Colonic mucosa (tissue), 4 donors: ENCODE measurements at places on chromosomes 7 and 10. TPM values are rescaled to one million over a fixed set of nuclear protein-coding genes. Genes with fewer than 3 reads are reported as not detected.

DNA sequence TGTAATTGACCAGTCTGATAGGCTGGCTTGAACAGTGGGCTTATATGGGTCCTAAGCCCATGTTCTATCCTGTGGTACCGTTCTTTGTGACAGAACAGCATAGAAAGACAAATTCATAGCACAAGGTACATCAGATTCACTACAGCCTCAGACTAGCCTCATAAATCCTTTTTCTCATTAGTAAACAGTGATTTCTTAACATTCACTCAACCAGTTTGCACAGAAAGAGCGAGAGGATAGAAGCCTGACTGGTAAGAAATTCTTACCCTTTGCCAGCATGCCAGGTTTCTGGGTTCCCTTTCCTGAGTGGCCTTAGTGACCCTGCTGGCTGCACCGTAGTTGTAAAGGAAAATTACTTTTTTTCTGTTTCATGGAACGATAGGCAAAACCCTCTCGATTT, 412.1 kb downstream of the SH2D4B start:
- H3K4me3 ChIP-seq = no peak overlapping the region
- H3K4me1 ChIP-seq = no peaks in the 10 kb centered on the region
- H3K27me3 ChIP-seq = no peaks in the 10 kb centered on the region
- H3K27ac ChIP-seq = no peak overlapping the region
- H3K36me3 ChIP-seq = no peaks in the 10 kb centered on the region

GRCh38 chr10:62244785-62245467, 23.7 kb downstream of the RTKN2 start:
- H3K27ac ChIP-seq = no peak overlapping the region
- H3K27me3 ChIP-seq = no peaks in the 10 kb centered on the region
- DNase-seq = peak; percentile 70
- no peaks in the 10 kb centered on the region for H3K4me1 ChIP-seq
- H3K4me3 ChIP-seq = no peak overlapping the region

DNA sequence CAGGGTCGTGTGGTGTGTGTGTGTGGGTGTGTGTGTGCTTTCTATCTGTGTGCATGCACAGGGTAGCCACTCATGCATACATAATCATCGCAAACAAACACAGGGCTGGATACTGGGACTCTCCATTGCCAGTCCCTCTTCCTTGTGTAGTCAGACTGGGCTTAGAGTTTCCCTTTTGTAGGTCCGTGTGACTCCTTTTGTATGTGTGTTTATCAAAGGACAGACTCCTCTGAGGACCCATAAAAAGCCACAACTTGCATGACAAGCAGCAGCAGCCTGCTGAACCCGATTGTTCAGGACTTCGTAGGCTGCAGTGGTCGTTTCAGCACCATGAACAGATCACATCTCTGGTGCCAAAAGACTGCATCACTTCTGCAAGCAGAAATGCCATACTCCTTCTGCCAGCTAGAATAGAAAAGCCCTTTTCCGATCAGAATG, 895 bp downstream of the VSTM2A start:
- H3K4me1 ChIP-seq = no peaks in the 10 kb centered on the region
- H3K36me3 ChIP-seq = no peaks in the 10 kb centered on the region
- no peak for DNase-seq
- H3K27me3 ChIP-seq = peaks cover 46% of the 10 kb centered on the region
- H3K27ac ChIP-seq = no peak overlapping the region
- H3K4me3 ChIP-seq = no peak overlapping the region

- peak overlapping the region; percentile 88 for H3K27ac ChIP-seq
- peaks cover 8% of the 10 kb centered on the region for H3K36me3 ChIP-seq
- no peaks in the 10 kb centered on the region for H3K27me3 ChIP-seq
- peaks cover 12% of the 10 kb centered on the region for H3K4me1 ChIP-seq
- peak overlapping the region; percentile 90 for H3K4me3 ChIP-seq
These were observed 413 bp downstream of the BUD31 start for GRCh38 chr7:99409192-99409572.

- peak; percentile 30 for DNase-seq
- no peak overlapping the region for H3K4me3 ChIP-seq
- peak overlapping the region; percentile 25 for H3K27ac ChIP-seq
- no peaks in the 10 kb centered on the region for H3K27me3 ChIP-seq
- peaks cover 9% of the 10 kb centered on the region for H3K4me1 ChIP-seq
These were observed 97.2 kb upstream of the DKK1 start for GRCh38 chr10:52216852-52217251.

- DNase-seq = no peak
- H3K4me1 ChIP-seq = no peaks in the 10 kb centered on the region
- H3K36me3 ChIP-seq = no peaks in the 10 kb centered on the region
- no peaks in the 10 kb centered on the region for H3K27me3 ChIP-seq
These were observed 110.3 kb downstream of the GAD2 start for GRCh38 chr10:26326851-26327250.

- no peaks in the 10 kb centered on the region for H3K27me3 ChIP-seq
- DNase-seq = no peak
- H3K4me1 ChIP-seq = no peaks in the 10 kb centered on the region
- H3K27ac ChIP-seq = no peak overlapping the region
These were observed 20.0 kb upstream of the LRRC17 start for GRCh38 chr7:102892631-102893278.

DNA sequence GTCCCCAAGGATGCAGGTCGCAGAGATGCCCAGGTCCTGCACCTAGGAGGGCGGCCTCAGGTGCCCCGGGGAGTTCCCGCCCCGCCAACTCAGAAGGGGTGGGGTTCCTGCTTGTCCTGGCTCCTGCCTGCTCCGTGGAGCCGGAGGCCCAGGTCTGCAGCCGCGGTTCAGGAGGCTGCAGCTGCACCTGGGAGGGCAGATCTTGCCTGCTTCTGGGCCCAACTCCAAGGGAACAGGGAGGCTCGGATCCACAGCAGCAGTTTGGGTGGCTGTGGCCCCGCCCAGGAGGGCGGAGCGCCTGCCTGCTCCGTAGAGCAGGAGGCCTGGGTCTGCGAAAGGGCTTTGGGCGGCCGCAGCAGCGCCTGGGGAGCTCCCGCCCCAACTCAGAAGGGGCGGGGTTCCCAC, 108.2 kb upstream of the EGR2 start:
- H3K4me3 ChIP-seq = no peak overlapping the region
- DNase-seq = peak; percentile 32
- no peaks in the 10 kb centered on the region for H3K27me3 ChIP-seq
- no peaks in the 10 kb centered on the region for H3K36me3 ChIP-seq

The ATP6V0A4 gene
- total RNA-seq = not detected

GRCh38 chr10:90327611-90328010, 530.2 kb downstream of the HTR7 start:
- no peaks in the 10 kb centered on the region for H3K27me3 ChIP-seq
- H3K36me3 ChIP-seq = no peaks in the 10 kb centered on the region
- no peaks in the 10 kb centered on the region for H3K4me1 ChIP-seq
- H3K4me3 ChIP-seq = no peak overlapping the region
- H3K27ac ChIP-seq = no peak overlapping the region

DNA sequence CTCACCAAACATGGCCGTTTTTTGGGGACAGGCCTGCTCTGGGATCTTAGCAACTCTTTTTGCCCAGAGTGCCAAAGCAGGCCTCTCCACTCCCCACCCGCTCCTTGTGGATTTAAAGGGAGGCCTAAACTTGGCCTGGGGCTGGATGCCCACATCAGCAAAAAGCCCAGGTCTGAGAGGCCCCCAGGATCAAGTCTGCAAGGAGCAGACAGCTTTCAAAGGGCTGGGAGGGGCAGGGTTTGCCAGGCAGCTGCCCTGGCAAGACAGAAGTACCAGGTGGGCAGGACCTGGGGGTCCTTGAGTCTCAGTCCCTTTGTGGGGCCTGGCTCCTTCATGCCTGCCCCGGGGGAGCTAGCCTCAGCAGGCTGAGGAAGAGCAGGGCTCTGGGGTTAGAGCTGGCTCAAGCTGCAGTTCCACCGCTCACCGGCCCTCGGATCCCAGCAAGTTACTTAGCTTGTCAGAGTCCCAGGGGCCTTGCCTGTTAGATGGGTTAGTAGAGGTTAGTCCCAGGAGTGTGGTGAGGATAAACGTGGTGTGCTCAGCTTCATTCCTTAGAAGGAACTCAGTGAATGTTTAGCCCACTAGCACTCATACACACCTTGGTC, 56.2 kb downstream of the ARHGAP22 start:
- H3K4me1 ChIP-seq = no peaks in the 10 kb centered on the region
- H3K4me3 ChIP-seq = no peak overlapping the region
- H3K27ac ChIP-seq = no peak overlapping the region
- H3K36me3 ChIP-seq = no peaks in the 10 kb centered on the region
- H3K27me3 ChIP-seq = no peaks in the 10 kb centered on the region
- DNase-seq = peak; percentile 14

DNA sequence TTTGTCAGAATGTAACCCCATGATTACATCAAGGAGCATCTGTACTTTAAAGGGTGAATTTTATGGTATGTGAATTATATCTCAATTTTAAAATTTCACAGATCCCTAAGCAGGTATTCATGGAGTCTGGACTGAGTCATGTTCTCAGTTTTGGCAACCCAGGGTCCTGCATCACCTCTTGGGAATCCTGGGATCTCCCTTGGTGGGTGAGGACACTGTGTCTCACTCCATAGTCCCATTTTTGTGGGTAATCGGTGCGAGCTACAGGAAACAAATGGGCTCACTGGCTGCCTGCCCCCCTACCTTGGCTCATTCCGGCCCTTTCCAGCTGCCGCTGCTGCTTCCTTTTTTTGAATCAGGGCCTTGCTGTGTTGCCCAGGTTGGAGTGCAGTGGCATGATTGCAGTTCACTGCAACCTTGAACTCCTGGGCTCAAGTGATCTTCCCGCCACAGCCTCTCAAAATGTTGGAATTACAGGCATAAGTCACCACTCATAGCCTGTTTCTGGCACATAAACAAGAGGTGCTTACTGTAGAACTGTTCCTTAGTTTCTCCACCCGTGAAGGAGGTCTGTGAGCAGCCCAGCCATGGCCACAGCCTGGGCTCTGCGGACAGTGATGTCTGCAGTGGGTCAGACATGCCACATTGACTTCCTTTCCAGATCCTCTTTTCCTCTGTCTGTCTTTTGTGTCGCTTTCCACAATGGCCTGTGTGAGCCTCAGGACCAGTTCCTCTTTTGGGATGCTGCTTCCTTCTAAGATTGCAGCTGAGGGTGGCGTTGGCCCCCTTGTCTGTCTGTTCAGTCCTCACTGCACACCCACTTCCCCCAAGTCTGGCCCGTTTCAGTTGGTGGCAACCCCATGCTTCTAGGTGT, 14.5 kb downstream of the PALD1 start:
- no peaks in the 10 kb centered on the region for H3K4me1 ChIP-seq
- no peak for DNase-seq
- no peaks in the 10 kb centered on the region for H3K36me3 ChIP-seq
- no peaks in the 10 kb centered on the region for H3K27me3 ChIP-seq

DNA sequence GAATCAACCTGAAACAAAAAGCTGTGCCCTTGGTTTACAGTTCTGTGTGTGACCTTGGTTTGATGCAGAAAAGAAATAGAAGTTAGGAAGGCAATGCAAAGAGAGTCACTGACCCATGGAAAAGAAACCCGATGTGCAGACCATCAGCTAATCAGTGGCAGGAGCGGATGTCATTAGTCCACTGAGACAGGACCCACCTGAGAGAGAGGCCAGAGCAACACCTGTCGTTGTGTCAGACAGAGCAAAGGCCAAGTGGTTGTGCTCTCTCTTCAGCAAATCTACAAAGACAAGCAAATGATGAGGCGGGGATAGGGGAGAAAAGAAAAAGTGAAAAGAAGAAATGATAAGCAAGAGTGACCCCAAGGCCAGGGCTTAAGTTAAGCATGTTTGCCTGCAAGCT, 8.7 kb downstream of the GAD2 start:
- H3K4me1 ChIP-seq = no peaks in the 10 kb centered on the region
- peaks cover 10% of the 10 kb centered on the region for H3K27me3 ChIP-seq
- no peak overlapping the region for H3K4me3 ChIP-seq

- no peak overlapping the region for H3K4me3 ChIP-seq
- no peaks in the 10 kb centered on the region for H3K36me3 ChIP-seq
- H3K27me3 ChIP-seq = no peaks in the 10 kb centered on the region
- no peak for DNase-seq
These were observed 54.7 kb downstream of the SYPL1 start for GRCh38 chr7:106057204-106057961.

The TBATA gene
- total RNA-seq = not detected

The BCAP29 gene
- total RNA-seq = 71.4 TPM

The PSMC2 gene
- total RNA-seq = 109 TPM

DNA sequence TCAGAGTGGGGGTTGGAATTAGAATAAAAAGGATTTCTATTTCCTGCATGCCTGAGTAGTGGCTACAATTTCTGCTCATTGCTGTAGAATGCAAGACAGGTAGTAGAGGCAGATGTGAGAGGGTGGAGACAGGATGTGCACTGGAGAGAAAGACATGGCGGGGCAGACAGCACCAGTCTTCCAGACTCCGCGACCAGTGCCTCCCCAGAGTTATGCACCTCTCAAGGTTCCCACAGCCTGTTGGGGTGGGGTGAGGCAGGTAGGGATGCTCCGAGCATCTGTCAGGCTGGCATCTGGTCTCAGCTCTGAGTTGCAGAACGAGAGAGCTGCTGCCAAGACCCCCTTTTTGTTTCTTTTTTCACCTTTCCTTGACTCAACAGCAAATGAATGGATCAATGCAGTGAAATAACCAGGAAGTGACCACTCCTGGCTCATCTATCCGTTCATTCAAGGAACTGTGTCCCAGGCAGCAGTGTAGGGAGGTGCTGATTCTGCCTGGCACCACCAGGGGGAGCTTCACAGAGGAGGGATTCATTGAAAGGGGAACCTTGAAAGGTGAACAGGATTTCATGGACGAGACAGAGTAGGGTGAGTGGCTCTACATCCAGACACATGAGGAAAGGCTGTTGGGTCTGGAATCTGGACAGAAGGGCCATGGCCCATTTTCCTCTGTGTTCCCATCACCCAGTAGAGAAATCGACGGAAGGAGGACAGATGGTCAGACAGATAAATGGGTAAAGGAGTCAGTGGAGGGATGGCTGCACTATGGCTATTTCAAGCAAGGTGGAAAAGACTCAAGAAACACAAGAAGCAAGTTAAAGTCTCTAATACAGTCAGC, 17.2 kb upstream of the SLC18A3 start:
- no peaks in the 10 kb centered on the region for H3K36me3 ChIP-seq
- peak; percentile 65 for DNase-seq
- no peak overlapping the region for H3K27ac ChIP-seq

The INA gene
- total RNA-seq = 1.4 TPM

The PARP12 gene
- total RNA-seq = 33.9 TPM

DNA sequence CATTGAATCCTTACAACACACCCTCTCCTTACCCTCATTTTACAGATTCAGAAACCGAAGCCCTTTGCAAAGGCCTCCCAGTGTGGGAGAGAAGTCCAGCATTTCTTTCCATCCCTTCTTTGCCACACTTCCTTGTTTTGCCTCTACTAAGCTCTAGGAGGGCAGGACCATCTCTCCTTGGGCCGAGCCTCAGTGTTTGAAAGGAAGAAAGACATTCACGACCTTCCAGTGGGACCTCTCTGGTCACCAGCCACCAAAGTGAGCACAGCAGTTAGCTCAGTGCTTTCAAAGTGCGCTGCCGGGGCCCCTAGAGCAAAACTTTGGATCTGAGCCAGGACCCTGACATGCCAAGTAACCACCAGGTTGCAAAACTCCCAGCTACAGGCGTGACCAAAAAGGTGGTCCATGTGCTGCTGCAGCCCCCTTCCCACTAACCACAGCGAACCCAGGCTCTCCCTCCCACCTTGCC, 12.4 kb downstream of the CTBP2 start:
- no peaks in the 10 kb centered on the region for H3K27me3 ChIP-seq
- H3K36me3 ChIP-seq = no peaks in the 10 kb centered on the region
- H3K4me1 ChIP-seq = peaks cover 53% of the 10 kb centered on the region
- peak; percentile 51 for DNase-seq

- no peak for DNase-seq
- no peaks in the 10 kb centered on the region for H3K4me1 ChIP-seq
- no peak overlapping the region for H3K27ac ChIP-seq
- no peaks in the 10 kb centered on the region for H3K27me3 ChIP-seq
- no peaks in the 10 kb centered on the region for H3K36me3 ChIP-seq
These were observed 258.0 kb upstream of the LYZL1 start for GRCh38 chr10:29030900-29031299.
